ENCODE measurements at places on chromosomes 5 and 9.
A peak's percentile ranks its signal among the peaks of the same experiment; 100 is the strongest.

GRCh38 chr5:56612759-56613158, 202.6 kb upstream of the MAP3K1 start:
- DNase-seq = no peak

DNA sequence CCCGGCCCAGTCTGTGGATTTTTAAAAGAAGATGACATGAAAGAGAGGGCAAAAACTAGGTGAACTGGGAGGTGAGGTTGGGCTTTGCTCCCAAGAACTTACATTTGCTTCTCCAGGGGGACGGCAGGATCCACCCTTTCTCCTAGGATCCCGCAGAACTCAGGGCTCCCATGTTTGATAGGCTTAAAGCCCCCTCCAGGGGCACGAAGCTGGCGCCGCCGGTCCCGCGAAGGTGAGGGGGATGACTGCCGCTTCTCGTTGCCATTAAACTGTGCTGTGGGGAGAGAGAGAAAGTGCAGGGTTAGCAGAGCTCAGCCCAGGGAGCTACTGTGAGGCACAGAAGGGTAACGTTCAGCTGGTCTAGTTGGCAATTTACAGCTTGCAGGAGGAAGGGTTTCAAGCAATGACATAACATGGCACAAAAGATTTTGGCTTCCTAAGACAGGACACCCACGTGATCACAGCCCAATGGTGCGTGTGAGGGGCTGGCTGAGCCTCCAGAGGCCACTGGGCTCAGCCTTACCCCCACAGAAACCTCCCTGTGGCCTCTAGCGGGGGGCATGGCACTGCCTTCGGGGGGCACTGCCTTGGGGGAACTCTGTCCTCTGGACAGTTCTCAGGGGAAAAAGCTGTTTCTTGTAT, 52.0 kb upstream of the SLC25A51 start:
- no peak for DNase-seq

GRCh38 chr9:98902516-98902915, 41.2 kb upstream of the COL15A1 start:
- DNase-seq = no peak

DNA sequence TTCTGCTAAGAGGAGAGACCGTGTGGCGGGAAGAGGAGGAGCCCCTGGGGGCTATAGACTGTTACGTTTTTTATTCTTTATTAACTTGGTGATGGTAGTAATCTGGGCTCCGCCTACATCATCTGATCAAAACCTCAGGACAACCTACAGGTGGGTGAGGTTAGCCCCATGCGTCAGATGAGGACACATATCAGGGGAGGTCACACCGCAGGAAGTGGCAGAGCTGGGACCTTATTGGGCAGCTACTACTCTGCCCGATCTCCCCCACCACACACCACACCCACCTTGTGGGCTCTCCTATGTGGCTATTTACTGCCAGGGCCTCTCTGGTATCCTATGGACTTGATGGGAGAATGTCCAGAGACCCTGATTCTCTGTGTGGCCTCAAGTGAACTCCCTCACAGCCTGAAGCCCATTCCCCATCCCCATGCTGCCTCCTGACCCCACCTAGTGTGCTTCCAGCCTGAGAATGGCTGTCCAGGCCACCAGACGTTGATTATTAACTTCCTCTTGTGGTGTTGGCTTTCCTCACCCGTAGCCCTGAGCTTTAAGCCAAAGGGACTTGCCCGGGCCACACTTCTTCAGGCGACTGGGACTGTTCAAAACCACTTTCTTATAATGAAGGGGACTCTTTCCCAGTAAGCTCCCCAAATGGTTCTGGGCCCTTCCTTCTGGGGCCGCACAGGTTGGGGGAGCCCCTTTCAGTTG, 8.2 kb downstream of the UNC5A start:
- DNase-seq = no peak

GRCh38 chr5:60943624-60944023, 1.2 kb downstream of the ERCC8 start:
- no peak for DNase-seq

- no peak for DNase-seq
These were observed 11.4 kb upstream of the SPINK4 start for GRCh38 chr9:33228606-33229005.

DNA sequence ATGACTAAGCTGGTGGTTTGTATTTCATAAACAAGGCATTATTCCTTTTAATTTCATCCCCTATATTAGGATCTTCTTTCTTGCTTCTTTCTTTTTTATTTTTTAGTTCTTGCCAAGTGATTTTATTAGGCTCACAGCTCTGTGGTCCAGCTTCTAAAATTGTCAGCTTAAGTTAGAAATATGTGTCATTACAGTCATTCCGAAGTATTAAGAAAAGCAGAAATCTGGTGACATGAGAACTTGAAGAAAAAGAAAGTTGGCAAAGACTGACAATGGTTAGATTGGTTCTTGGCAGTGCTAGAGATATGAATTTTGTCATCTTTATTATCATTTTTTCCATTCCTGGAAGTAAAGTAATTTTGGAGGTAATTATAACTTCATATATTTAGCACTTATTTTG, 166.5 kb upstream of the PRR16 start:
- no peak for DNase-seq

DNA sequence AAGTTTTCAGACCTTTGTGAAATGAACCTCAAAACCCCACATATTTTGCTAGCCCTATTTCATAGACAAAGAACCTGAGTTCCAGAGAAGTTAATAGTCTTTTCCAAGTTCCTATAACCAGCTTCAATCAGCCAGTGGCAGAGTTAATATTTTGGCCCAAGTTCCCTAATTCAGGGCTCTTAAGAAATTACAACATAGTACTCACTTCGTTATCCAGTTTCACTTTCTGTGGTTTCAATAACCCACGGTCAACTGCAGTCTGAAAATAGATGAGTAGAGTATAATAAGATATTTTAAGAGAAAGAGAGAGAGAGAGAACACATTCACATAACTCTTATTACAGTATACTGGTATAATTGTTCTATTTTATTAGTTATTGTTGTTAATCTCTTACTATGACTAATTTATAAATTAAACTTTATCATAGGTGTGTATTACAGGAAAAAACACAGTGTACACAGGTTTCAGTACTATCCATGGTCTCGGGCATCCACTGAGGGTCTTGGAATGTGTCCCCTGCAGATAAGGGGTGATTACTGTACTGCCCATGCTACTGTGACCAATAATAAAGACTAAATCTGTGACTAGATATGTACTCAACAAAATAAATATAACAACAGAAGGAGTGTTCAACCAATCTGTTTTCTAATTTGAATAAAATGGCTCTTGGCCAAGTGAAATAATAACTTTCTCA, 9.3 kb upstream of the MYOT start:
- no peak for DNase-seq

DNA sequence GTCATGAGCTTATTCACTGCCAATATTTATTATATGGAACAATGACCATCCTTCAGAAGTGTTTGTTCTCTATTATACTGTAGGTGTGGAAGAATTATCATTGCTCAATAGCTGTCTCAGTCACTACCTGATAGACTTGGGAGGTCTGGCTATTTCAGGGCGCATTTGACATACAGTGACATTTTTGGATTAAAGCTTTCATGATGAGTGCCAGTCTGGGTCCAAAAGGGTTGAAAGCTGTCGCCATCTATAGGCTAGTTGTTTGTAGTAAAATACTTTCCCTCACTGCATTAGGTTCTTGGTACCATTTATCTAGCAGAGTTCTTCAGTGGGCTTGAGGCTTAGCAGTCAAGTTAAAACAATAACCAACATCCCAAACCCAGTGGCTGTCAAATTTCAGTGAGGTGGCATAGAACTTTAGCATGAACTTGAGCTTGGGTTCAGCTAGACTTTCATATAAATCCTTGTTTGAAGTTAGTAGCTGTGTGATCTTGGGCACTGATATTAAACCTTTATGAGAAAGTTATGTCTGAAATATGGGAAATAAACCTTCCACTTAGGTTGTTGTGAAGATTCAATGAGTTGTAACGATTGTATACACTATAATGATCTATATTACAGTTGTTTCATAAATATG, 110.5 kb upstream of the CDKN2B start:
- no peak for DNase-seq

GRCh38 chr9:96241391-96241809, 60.6 kb downstream of the HSD17B3 start:
- DNase-seq = no peak

DNA sequence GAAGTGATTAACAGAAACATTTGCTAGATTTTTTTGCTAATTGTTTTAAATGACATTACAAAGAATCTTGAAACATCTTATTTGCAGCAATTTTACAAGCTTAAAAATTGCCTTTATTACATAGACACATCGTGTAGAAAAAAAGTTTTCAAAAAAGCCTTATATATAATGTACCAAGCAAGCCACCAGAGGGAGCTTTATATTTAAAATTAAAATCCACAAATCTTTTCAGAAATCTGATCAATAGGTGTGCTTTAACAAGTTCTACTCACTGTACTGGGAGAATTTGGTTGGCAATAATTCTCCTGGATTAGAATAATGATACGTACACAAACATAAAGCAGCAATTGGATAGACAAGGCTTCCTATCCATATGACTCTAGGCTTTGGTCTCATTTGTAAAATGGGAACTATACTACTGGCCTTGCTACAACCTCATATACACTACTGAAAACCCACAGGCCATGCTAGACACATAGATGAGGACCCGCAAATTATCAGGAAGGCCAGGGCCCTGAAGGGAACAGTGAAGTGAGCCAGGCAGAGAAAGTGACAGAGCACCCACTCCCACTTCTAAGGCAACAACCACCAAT, 4.8 kb downstream of the PSMB7 start:
- DNase-seq = no peak

DNA sequence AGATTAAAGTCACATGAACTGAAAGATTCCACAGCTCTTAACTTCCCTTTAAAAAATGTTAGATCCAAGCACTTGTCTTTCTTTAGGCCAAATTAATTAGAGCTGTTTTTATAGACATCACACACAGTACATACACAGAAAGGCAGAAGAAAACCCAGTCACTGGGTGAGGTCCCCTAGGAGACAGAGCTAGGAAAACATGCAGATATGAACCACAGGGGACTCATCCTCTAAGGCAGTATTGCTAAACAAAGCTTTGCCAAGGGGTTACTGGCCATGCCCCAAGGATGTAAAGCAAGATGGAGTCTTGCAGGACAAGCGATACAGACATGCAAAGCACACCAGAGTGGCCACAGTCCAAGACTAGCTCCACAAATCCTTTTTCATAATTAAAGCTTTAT, 227.0 kb downstream of the SEMA6A start:
- no peak for DNase-seq

DNA sequence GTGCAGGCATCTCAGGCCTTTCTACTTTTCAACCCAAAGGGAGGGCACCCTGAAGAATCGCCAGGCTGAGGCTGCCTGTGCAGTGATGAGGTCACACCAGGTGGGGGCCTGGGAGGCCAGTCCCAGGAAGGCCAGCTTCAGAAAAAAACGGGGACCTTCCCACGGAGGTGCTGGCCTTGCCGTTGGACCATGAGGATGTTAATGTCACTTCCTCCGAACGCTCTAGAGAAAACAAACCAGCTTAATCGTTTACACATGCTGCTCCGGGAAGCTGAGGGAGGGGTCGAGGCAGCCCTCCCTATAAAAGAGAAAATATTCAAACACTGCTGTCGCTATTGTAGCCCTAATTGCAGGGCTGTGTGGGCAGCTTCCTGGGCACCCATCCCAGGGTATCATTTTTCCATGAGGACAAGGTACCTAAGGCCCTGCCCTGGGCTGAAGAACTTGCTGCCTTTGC, 27.0 kb downstream of the PTGES start:
- no peak for DNase-seq

DNA sequence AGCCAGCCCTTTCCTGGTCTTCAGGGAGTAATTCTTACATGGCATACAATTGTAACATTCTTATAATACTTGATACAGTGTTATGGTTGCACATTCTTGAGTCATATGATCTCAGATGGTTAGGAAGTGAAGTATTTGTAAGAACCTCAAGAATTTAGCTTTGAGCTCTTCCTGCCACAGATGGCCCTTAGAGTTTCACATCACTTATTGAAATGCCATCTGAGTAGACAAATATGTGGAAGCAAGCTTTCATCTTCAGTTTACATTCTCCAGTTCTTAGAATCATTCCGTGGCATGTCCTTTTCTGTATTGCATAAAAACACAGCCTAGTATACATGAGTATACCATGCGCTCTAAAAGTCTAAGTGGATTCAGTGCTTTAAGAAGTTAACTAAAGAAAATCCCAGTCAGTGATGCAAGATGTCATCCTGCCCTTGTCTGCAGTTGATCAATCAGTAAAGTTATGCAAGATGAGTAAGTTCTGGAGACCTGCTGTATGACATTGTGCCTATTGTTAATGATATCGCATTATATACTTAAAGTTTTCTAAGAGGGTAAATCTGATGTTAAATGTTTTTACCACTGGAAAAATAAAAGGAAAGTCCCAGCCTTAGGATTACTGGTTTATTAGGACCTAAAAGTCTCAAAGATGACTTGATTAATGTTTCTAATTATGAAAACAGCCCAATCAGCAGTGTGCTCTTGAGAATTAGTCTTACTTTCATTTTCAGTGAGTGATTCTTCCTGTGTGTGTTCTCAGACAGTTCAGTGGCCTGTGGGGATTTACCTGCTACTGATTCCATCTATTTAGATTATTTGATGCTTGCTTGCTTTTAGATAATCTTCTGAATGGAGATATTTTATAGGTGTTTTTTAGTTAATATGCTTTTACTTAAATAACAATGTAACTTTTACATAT, 29.4 kb downstream of the RHOBTB3 start:
- DNase-seq = no peak

- peak; percentile 14 for DNase-seq
These were observed 290.5 kb downstream of the DOCK8 start for GRCh38 chr9:504921-505740.

DNA sequence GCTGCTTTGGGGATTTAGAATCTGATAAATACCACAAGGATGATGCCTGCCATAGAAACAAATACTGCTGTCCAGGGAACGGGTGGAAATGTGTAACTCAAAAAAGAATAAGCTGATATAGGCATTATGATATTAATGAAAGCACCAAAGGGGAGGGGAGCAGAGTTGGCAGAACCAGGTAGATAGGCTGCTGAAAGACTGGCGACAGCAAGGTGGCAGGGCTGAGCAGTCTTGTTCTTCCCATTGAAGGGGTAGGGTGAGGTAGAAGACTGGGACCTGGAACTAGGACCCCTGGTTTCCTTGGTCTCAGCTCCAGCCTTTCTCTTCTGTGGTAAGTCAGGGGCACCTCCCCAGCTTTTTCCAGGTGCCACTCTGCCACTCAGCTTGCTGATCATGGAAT, 31.4 kb upstream of the TMOD1 start:
- no peak for DNase-seq

DNA sequence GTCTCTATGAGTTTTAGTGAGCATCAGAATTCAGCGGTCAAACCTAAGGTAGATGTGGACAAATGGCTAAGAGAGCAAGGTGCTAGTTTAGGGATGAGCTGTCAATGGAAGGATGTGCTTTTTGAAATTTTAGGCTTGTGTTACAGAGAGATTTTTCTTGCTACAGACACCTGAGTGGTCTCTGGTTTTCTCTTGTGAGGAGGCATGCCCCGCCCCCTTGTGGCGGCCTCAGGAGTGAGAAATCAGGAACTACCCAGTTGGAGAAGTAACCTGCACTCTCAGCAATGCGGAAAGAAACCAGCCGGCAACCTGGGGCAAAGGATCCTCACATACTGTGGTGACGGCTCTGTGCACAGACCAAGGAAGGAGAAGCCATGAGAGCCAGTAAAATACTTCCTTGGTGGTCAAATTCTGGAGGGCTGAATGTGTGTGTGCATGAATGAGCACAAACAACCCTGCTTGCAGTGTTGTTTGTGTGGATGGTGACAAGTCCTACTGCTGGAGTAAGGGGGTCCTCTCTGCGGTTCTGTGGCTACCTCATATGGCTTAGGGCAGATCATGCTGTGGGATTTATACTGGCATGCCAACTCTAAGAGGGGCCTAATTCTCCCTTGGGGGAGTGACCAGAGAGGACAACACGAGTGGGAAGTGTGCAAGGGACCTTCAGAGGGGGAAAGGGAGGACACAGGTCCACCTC, 16.7 kb upstream of the HSD17B4 start:
- peak; percentile 7 for DNase-seq

GRCh38 chr9:4262735-4263141, 37.1 kb downstream of the GLIS3 start:
- no peak for DNase-seq
